ENCODE measurements at places on chromosomes 7 and 10. TPM values are rescaled to one million over a fixed set of nuclear protein-coding genes. Genes with fewer than 3 reads are reported as not detected.

C7orf57 gene
- total RNA-seq: 0.20 TPM

GPR26 gene
- not detected for total RNA-seq

PIK3AP1 gene
- 0.67 TPM for total RNA-seq

CCDC201 gene
- 0.02 TPM for total RNA-seq

ANXA8 gene
- 34.4 TPM for total RNA-seq

PNLIPRP3 gene
- total RNA-seq: not detected

All from A549 treated with CORT108297 at 1 μM for 4 hours (cell line).